NCI-H82 (cell line): ENCODE measurements at places on chromosomes 4 and X.
A peak's percentile ranks its signal among the peaks of the same experiment; 100 is the strongest.

DNA sequence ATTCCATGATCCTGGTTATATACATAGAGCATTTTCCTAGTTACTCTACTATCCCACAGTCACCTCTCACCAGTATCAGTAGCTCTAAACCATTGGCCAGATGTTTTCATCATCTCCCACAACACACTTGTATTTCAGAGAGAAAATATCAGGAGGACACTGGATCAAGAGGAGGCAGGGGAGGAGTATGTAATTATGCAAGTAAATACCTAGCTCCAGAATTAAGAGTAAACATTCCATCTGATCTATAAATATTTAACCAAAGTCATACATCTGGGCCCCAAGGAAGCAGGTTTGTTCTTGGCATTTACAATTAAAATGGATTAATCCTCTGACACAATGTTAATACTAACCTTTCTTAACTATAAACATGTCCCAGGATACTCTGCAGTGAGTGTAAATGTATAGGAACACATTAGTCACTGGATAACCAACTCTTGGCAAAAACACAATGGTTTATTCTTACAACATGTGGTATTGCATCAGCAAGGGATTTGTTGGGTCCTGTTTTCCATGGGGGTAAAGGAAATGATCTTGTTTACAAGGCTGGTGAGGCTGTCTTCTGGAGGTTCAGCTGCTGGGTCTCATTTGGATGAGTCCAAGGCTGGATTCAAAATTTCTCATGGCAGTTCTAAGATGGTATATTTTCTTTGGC, 170.1 kb downstream of the ATG4A start:
- DNase-seq, result no peak

DNA sequence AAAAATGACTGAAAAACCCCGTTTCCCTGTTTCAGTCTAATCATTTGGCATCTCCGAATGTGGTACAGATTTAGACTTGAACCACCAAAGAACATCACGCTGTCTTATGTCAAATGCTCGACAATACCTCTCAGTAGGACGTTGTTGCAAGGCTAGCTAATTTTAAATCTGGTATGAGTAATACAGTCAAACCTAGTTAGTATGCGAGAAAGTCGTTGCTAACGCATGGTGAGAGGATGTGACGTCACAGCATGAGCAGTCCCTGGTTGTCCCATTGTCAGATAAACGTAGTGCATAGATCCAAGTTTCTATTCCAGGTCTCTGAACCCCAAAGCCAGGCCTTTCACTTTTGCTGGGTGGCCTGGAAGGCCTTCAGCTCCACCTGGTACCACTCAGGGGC, 44.7 kb downstream of the SETD7 start:
- no peak for DNase-seq

DNA sequence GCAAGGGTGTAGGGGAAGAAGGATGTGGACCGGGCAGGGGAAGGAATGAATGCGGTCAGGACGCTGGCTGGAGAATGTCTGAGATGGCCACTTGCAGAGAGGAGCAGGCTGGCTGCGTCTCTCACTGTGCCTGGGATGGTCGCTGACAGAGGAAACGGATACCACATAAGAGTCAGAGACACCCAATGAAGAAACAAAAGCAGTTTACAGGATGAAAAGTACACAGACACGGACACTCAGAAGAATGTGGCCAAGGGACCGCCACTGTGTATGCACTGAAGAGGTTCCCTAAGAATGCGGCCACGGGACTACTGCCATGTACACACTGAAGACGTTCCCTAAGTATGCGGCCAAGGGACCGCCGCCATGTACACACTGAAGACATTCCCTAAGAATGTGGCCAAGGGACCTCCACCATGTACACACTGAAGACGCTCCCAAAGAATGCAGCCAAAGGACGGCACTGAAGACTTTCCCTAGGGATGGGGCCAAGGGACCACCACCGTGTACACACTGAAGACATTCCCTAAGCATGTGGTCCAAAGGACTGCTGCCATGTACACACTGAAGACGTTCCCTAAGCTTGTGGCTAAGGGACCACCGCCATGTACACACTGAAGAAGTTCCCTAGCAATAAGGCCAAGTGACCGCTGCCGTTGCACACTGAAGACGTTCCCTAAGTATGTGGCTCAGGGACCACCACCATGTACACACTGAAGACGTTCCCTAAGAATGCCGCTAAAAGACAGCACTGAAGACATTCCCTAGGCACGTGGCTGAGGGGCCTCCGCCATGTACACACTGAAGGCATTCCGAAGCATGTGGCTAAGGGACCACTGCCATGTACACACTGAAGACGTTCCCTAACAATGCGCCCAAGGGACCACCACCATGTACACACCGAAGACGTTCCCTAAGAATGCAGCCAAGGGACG, 32.2 kb downstream of the DHRSX start:
- no peak for DNase-seq

GRCh38 chr4:53059256-53059655, 197.1 kb downstream of the RASL11B start:
- no peak for DNase-seq

- peak; percentile 59 for DNase-seq
Observed at GRCh38 chrX:131317326-131317725, 28.2 kb upstream of the IGSF1 start.

DNA sequence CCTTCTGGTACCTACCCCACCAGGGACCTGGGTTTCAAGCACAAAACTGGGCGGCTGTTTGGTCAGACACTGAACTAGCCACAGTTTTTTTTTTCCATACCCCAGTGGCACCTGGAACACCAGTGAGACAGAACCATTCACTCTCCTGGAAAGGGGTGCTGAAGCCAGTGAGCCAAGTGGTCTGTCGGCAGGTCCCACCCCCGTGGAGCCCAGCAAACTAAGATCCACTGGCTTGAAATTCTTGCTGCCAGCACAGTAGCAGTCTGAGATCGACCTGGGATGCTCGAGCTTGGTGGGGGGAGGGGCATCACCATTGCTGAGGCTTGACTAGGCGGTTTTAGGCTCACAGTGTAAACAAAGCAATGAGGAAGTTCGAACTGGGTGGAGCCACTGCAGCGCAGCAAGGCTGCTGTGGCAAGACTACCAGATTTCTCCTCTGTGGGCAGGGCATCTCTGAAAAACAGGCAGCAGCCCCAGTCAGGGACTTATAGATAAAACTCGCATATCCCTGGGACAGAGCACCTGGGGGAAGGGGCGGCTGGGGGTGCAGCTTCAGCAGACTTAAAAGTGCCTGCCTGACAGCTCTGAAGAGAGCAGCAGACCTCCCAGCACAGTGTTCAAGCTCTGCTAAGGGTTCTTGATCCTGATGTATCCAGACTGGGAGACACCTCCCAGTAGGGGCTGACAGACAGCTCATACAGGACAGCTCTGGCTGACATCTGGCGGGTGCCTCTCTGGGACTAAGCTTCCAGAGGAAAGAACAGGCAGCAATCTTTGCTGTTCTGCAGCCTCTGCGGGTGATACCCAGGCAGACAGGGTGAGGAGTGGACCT, 223.0 kb downstream of the COX18 start:
- DNase-seq, result peak; percentile 47

- DNase-seq, result peak; percentile 41
Observed at GRCh38 chr4:14841801-14842768, 160.2 kb upstream of the CPEB2 start.

- no peak for DNase-seq
Observed at GRCh38 chr4:71293705-71294104, 45.1 kb upstream of the SLC4A4 start.

DNA sequence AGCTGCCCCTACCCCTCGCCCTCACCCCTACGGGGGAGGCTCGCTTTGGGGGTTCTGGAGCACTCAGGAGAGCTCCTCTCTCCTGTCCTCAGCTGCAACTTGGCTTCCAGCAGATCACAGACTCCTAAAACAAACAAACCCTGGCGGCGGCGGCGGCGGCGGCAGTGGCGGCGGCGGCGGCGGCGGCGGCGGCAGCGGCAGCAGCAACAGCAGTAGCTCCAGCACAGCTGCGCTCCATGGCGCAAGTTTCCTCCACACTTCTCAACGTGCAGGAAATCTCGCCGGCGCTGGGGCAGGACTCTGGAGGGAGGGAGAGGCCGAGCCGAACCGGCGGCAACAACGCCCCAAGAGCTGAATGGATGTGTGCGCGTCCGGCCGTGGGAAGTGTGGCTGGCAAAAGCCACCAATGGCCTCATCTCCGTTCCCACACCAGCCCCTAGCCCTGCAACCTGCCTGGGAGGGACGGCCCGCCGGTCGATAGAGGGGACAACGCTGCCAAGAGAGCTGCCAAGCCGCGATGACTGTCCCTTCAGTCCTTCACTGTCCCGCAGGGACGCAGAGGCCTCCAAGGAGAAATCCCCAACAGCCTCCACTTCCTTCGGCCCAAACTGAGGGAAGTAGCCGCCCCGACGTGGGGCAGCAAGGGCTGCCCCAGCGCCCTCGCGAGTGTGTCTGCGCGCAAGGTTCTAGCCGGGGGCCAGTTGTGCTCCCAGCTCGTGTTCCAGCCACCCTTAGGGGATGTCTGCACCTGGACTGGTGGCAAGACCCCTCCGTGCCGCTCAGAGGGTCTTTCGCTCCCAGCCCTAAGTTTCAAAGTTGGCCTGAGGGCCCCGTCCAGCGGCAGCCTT, 775 bp downstream of the SHROOM4 start:
- no peak for DNase-seq

- peak; percentile 12 for DNase-seq
Observed at GRCh38 chr4:173243917-173244658, 75.5 kb downstream of the GALNT7 start.

DNA sequence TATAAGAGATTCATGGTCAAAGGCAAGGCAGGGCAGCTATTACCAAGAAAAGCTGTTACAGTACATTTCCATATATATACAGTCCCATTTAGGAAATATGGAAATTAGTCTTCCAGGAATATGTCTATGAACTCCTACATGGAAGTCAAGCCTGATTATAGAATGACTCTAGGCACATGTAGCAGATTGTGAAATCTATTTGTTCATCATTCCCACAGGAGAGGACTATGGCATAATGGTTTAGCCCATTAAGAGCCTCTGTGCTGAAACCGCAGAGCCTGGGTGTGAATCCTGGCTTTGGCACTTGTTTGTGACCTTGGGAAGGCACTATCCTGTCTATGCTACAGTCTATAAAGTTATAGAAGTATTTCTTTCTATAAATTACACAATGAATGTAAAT, 764.8 kb downstream of the RAPGEF2 start:
- no peak for DNase-seq

DNA sequence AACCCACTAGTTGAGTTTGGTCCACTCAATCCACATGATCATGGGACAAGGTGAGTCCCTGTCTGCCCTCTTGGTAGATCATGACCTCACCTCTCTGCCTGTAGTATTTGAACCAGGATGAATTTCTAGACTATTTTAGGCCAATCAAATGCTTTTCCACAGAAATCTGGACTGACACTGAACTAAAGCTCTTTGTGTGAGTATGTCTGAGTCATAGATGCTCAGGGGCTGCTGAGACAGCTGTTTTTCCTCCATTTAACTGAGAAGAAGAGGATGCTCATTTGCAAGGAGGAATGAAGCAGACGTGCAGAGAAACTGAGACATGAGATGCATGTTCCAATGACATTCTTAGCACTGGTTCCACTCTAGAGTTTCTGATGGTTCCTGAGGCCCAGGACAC, 77.3 kb upstream of the TMEM47 start:
- no peak for DNase-seq

DNA sequence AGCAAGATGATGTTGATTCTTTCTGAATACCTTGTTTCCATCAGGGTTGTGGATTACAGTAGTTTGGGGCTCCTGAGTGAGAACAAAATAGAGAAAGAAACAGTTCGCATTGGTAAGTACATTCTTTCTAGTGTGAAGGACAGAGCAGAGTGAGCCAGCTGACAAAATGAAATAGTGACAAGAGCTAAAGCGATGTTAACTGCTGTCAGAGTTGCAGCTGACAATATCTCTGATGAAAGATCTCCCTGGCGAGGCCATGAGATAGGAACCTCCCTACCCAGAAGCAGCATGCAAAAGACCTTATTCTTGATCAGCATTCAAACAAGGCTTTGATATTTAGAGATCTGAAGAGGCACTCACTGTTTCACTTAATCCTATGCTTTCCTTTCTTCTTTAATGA, 258.6 kb downstream of the CAMK2D start:
- no peak for DNase-seq

DNA sequence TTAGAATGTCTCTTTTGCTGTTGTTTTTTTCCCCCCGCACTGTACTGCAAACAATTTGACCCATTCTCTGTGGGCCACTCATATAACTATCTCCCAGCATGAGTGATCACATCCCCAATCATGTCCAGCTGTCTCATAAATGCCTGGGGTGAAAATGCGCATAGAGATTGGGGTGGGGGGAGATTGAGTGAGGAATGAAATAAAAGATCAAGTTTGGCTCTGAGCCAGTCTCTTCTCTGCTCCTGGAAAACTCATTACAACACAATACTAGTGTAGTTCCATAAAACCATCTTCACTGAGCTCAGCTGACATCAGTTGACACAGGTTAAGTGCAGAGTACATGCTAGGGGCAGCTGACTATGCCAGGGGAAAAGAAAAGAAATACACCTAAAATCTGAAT, 96.9 kb downstream of the EGF start:
- no peak for DNase-seq

- peak; percentile 67 for DNase-seq
Observed at GRCh38 chr4:4860600-4861389, 1.3 kb downstream of the MSX1 start.

- DNase-seq, result no peak
Observed at GRCh38 chrX:53422861-53423306, at the start of gene RIBC1. Gene RIBC1, plus strand, starts transcription at chrX:53422873. Its CDS starts 3,404 bp downstream, at chrX:53426277.

DNA sequence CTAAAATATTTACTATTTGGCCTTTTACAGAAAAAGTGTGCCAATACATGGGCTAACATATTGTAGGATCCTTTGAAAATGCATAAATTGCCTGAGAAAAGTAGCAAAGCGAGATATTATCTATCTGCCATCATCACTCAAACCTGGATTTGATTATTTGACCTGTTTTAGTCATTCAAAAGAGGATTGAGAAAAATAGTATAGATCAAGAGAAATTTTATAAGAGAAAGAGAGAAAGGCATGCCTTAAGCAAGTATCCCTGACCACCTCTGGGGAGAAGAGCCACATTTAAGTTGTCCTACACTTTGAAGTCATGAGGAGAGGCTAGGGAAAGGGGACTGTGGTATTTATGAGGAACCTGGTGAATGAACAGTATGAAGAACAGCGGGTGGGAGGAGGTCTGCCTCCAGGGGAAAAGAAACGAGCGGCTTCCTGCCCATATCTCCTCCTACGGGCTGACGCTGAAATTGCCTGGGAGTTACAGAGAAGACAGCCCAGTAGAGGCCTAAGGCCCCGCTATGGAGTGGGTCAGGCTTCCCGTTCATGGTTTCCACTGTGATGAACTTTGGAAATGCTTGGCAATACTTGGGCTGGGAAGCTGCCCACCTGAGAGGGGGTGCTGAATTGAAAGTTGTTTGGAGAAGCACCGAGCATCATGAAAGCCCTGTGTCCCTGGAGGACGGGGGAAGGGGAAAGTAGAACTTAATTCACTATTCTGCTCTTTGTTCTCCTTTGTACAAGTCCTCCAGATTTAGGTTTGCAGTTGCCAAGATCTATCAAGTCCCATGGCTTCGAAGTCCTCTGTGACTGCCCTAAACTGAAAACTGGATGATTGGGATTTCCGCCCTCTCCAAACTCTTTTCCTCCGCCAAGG, 106.9 kb upstream of the ACSL4 start:
- DNase-seq, result peak; percentile 1

GRCh38 chrX:76893930-76894329, 466.4 kb downstream of the MAGEE1 start:
- no peak for DNase-seq

- no peak for DNase-seq
Observed at GRCh38 chr4:157389741-157390140, 169.2 kb downstream of the GRIA2 start.
